ENCODE measurements at places on chromosomes 5 and 9.
A peak's percentile ranks its signal among the peaks of the same experiment; 100 is the strongest.

GRCh38 chr5:83475935-83476814 lies 4.6 kb downstream of the VCAN start:
- H3K27ac ChIP-seq: peak overlapping the region; percentile 47
- H3K4me1 ChIP-seq: peaks cover 3% of the 10 kb centered on the region
- no peaks in the 10 kb centered on the region for H3K36me3 ChIP-seq
- no peak overlapping the region for H3K4me3 ChIP-seq

- no peak overlapping the region for H3K27ac ChIP-seq
- no peaks in the 10 kb centered on the region for H3K27me3 ChIP-seq
- peak; percentile 10 for DNase-seq
Measured at GRCh38 chr5:110414360-110414759, 312.1 kb downstream of the TMEM232 start.

GRCh38 chr9:131848570-131849160 lies 108.8 kb upstream of the RAPGEF1 start:
- H3K4me3 ChIP-seq: no peak overlapping the region
- H3K27ac ChIP-seq: no peak overlapping the region
- no peaks in the 10 kb centered on the region for H3K36me3 ChIP-seq
- DNase-seq: no peak
- H3K27me3 ChIP-seq: peaks cover 23% of the 10 kb centered on the region
- H3K4me1 ChIP-seq: no peaks in the 10 kb centered on the region

DNA sequence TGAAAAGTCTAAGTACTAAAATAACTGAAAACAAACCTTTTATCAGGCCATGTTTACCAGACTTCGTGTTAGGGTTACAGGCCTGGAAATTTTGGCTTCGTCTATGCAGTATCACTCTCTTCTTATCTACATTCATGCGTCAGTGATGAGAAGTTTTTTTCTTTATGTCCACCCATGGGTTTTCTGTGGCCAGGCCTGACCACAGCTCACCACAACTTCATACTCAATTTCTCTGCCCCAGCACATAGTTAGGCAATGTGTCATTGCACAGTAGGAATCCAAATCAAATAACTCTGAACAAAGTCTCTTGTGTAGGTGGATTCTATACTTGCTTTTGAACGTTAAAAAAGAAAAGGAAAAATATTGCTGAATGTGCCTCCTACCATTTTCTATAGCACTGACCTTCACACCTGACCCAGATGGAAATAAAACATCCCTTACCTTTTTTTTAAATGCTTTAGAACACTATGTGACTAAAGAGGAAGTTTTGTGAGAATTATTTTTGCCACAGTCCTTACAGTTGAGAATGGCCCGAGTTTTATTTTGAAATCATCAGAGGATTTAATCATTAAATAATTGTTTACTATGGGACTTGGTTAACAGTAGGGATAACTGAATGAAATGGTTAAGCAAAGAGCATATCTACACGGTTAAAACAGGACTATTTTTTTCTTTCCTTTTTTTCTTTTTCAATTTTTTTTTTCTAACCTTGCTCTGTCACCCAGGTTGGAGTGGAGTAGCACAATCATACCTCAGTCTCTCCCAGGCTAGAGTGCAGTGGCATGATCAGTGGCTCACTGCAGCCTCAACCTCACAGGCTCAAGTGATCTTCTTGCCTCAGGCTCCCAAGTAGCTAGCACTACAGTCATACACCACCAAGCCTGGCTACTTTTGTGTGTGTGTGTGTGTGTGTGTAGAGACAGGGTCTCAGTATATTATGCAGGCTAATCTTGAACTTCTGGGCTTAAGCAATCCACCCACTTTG lies 1247.0 kb upstream of the ACO1 start:
- DNase-seq: peak; percentile 76
- no peaks in the 10 kb centered on the region for H3K36me3 ChIP-seq
- no peaks in the 10 kb centered on the region for H3K27me3 ChIP-seq
- no peak overlapping the region for H3K4me3 ChIP-seq

DNA sequence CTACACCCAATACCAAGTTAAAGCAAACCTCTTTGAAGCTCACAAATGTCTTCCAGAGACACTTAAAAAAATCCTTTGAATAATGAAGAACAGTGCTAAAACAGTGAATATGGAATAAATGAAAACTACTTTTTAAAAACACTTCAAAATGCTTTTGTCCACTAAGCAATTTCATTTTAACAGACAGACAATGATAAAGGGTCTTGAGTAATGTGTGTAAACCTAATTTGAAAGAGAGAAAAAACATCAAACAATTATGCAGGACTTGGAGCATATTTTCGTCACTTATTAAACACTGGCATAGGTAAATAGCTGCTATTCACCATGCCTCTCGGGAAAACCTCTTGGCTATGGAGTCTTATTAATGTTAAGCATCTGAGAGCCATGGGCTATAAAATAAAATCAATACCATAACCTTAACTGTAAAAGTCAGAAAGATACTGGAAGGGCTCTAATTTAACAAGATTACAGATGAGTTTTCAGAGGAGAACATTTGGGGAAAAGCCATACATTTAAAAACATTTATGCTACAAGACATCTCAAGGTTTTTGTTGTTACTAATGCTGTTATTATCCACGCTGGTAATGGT lies 177.8 kb downstream of the NFIB start:
- H3K27me3 ChIP-seq: no peaks in the 10 kb centered on the region
- no peak for DNase-seq
- no peak overlapping the region for H3K27ac ChIP-seq
- no peaks in the 10 kb centered on the region for H3K4me1 ChIP-seq
- H3K36me3 ChIP-seq: no peaks in the 10 kb centered on the region

DNA sequence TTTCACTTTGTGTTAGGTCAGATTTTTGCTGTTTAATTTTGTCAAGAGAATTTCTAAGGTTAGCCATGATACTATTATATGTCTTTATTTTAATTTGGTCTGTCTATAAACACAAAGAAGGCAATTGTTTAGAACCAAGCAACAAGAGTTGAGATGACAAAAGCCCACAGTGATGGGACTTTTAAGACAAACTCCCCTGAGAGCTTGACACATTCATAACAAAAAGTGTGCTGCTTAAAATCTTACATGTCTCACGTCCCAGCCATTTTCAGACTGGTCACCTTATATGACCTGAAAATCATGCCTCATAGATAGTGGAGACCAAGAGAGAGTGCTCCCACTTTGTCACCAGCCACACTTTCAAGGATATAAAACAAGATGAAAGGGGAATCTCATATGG lies 21.6 kb upstream of the NNT start:
- H3K36me3 ChIP-seq: no peaks in the 10 kb centered on the region
- no peak overlapping the region for H3K27ac ChIP-seq
- DNase-seq: no peak
- H3K4me1 ChIP-seq: no peaks in the 10 kb centered on the region
- H3K27me3 ChIP-seq: no peaks in the 10 kb centered on the region

- H3K4me1 ChIP-seq: no peaks in the 10 kb centered on the region
- H3K36me3 ChIP-seq: peaks cover 28% of the 10 kb centered on the region
- H3K4me3 ChIP-seq: no peak overlapping the region
- DNase-seq: peak; percentile 37
- no peak overlapping the region for H3K27ac ChIP-seq
Measured at GRCh38 chr5:146466521-146467349, 19.6 kb downstream of the TCERG1 start.

- H3K4me1 ChIP-seq: no peaks in the 10 kb centered on the region
- no peaks in the 10 kb centered on the region for H3K27me3 ChIP-seq
- H3K4me3 ChIP-seq: no peak overlapping the region
- H3K27ac ChIP-seq: no peak overlapping the region
- no peak for DNase-seq
Measured at GRCh38 chr9:69689991-69690538, 17.9 kb upstream of the APBA1 start.

GRCh38 chr9:37066139-37066725 lies 32.2 kb upstream of the PAX5 start:
- peaks cover 20% of the 10 kb centered on the region for H3K27me3 ChIP-seq
- no peak for DNase-seq
- no peaks in the 10 kb centered on the region for H3K4me1 ChIP-seq
- H3K36me3 ChIP-seq: no peaks in the 10 kb centered on the region
- H3K4me3 ChIP-seq: no peak overlapping the region

- DNase-seq: no peak
- no peaks in the 10 kb centered on the region for H3K36me3 ChIP-seq
- no peak overlapping the region for H3K27ac ChIP-seq
- no peak overlapping the region for H3K4me3 ChIP-seq
- H3K4me1 ChIP-seq: peaks cover 12% of the 10 kb centered on the region
- peaks cover 2% of the 10 kb centered on the region for H3K27me3 ChIP-seq
Measured at GRCh38 chr9:114674076-114674797, 7.8 kb downstream of the TEX48 start.

GRCh38 chr5:10454591-10455276 lies 13.1 kb downstream of the ROPN1L start:
- peaks cover 27% of the 10 kb centered on the region for H3K4me1 ChIP-seq
- H3K4me3 ChIP-seq: no peak overlapping the region

GRCh38 chr5:57677235-57677634 lies 194.6 kb upstream of the ACTBL2 start:
- DNase-seq: no peak
- H3K27ac ChIP-seq: peak overlapping the region; percentile 72
- no peak overlapping the region for H3K4me3 ChIP-seq
- no peaks in the 10 kb centered on the region for H3K36me3 ChIP-seq

- no peaks in the 10 kb centered on the region for H3K36me3 ChIP-seq
- H3K27ac ChIP-seq: no peak overlapping the region
- H3K27me3 ChIP-seq: peaks cover 3% of the 10 kb centered on the region
- H3K4me3 ChIP-seq: no peak overlapping the region
- peaks cover 2% of the 10 kb centered on the region for H3K4me1 ChIP-seq
Measured at GRCh38 chr5:123215929-123216702, 127.1 kb downstream of the PRDM6 start.

DNA sequence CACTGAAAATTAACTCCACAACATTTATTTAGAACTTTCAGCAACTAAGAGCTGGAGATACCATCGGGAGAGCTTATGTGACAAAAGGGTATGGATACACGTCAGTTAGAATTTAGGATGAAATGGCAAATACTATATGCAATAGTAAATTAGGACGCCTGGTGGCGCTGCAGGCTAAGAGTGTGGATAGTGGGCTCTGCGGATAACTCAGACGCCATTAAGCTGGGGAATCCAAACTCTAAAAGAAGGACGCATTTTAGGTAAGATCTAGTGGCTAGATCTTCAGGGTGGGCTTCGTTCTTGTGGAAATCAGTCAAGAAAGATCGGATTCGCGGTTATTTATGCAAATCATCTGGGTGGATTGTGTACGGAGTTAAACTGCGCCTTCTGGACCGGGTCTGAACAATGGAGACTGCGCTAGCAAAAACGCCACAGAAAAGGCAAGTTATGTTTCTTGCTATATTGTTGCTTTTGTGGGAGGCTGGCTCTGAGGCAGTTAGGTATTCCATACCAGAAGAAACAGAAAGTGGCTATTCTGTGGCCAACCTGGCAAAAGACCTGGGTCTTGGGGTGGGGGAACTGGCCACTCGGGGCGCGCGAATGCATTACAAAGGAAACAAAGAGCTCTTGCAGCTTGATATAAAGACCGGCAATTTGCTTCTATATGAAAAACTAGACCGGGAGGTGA lies at the start of gene PCDHB5:
Gene PCDHB5 (plus strand): TSS at position 177 of the 688 bp plus-strand sequence. CDS start 229 bp downstream, at position 406.
- H3K4me1 ChIP-seq: no peaks in the 10 kb centered on the region
- peak within 1 kb of the TSS; percentile 45 for H3K4me3 ChIP-seq
- H3K27ac ChIP-seq: no peak within 1 kb of the TSS
- DNase-seq: no peak
- H3K36me3 ChIP-seq: no peaks in the 10 kb centered on the region

DNA sequence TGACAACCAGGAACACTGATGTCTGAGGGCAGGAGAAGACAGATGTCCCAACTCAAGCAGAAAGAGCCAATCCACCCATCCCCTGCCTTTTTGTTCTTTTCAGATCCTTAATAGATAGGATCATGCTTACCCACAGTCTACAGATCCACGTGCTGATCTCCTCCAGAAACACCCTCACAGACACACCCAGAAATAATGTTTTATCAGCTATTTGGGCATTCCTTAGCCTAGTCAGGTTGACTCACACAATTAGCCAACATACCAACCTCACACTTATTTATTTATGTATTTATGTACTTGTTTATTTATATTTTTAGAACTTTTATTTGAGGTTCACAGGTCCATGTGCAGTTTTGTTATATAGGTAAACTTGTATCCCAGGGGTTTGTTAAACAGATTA lies 151.5 kb upstream of the IL12B start:
- H3K36me3 ChIP-seq: no peaks in the 10 kb centered on the region
- no peak overlapping the region for H3K27ac ChIP-seq
- no peaks in the 10 kb centered on the region for H3K4me1 ChIP-seq
- H3K27me3 ChIP-seq: no peaks in the 10 kb centered on the region

GRCh38 chr5:141965071-141965470 lies 3.8 kb upstream of the RNF14 start:
- H3K27me3 ChIP-seq: no peaks in the 10 kb centered on the region
- no peak overlapping the region for H3K27ac ChIP-seq
- no peak overlapping the region for H3K4me3 ChIP-seq
- 0 out of 2 replicates have a peak, but pooled peaks cover 3% of the 10 kb centered on the region for H3K4me1 ChIP-seq
- DNase-seq: no peak

- H3K4me3 ChIP-seq: no peak overlapping the region
- no peaks in the 10 kb centered on the region for H3K36me3 ChIP-seq
- no peaks in the 10 kb centered on the region for H3K4me1 ChIP-seq
- H3K27ac ChIP-seq: no peak overlapping the region
- no peak for DNase-seq
Measured at GRCh38 chr5:153827397-153827796, 211.3 kb downstream of the FAM114A2 start.

- no peak overlapping the region for H3K4me3 ChIP-seq
- DNase-seq: no peak
- no peaks in the 10 kb centered on the region for H3K36me3 ChIP-seq
- no peaks in the 10 kb centered on the region for H3K27me3 ChIP-seq
- no peak overlapping the region for H3K27ac ChIP-seq
Measured at GRCh38 chr5:30638899-30639298, 554.6 kb upstream of the CDH6 start.

- DNase-seq: no peak
- H3K4me3 ChIP-seq: no peak overlapping the region
- no peaks in the 10 kb centered on the region for H3K36me3 ChIP-seq
- no peaks in the 10 kb centered on the region for H3K27me3 ChIP-seq
- H3K4me1 ChIP-seq: peaks cover 6% of the 10 kb centered on the region
- no peak overlapping the region for H3K27ac ChIP-seq
Measured at GRCh38 chr9:6869081-6869948, 111.5 kb downstream of the KDM4C start.

GRCh38 chr9:37921546-37922300 lies 17.8 kb upstream of the SLC25A51 start:
- no peaks in the 10 kb centered on the region for H3K27me3 ChIP-seq
- no peak overlapping the region for H3K4me3 ChIP-seq

GRCh38 chr5:62369039-62369438 lies 34.7 kb downstream of the DIMT1 start:
- H3K36me3 ChIP-seq: peaks cover 17% of the 10 kb centered on the region
- H3K27ac ChIP-seq: no peak overlapping the region
- DNase-seq: no peak
- H3K4me3 ChIP-seq: no peak overlapping the region

DNA sequence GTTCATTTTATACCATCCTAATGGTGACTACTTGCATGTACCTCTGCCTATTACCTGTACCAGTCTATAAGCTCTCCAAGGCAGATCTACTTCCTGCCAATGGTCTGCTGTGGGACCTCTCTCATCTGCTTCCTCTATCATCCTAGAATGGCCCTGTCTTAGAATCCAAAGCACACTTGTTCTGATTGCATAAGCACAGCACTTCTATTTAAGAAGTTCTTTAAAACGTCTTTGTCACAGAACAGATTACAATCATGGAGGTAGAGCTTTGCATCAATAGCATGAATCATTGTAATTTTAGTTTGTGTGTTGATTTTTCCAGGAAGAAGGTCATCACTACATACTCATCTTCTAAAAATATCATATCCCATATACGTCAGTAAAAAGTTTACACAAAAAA lies 131.8 kb upstream of the ACOT12 start:
- no peaks in the 10 kb centered on the region for H3K27me3 ChIP-seq
- peaks cover 2% of the 10 kb centered on the region for H3K4me1 ChIP-seq
- peak; percentile 88 for DNase-seq
- no peak overlapping the region for H3K4me3 ChIP-seq

Data from IMR-90 (cell line).